ENCODE measurements at places on chromosomes 2 and 18.

DNA sequence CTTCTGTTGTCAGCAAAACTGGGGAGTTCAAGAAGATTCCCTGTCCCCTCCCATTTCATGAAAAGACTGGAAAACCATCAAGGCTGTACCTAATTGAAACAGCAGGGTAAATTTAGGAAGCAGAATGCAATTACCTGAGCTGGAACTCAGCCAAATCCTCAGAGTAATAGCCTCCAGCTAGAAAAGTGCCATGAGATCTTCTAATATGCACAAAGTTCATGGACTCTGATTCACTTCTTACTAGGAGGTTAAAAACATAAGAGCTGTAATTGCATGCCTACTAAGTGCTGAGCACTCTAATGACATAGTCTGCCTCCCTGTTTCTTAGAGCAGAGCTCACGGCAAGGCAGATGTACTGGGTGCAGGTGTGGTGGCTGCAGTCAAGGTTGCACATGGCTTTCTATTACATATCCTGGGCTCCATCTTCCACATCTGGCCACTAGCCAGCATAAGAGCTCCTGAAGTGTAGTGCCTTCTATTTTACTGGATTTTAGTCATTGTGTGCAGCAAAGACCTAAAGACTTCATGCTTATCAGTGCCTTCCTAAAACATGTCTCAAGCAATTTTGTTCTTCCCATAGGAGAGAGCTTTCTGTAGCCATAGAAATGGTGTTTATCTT is 341.7 kb downstream of the PTPRM start:
- DNase-seq: no peak

- no peak for DNase-seq
Measured at GRCh38 chr2:67883316-67884087, 179.3 kb downstream of the C1D start.

DNA sequence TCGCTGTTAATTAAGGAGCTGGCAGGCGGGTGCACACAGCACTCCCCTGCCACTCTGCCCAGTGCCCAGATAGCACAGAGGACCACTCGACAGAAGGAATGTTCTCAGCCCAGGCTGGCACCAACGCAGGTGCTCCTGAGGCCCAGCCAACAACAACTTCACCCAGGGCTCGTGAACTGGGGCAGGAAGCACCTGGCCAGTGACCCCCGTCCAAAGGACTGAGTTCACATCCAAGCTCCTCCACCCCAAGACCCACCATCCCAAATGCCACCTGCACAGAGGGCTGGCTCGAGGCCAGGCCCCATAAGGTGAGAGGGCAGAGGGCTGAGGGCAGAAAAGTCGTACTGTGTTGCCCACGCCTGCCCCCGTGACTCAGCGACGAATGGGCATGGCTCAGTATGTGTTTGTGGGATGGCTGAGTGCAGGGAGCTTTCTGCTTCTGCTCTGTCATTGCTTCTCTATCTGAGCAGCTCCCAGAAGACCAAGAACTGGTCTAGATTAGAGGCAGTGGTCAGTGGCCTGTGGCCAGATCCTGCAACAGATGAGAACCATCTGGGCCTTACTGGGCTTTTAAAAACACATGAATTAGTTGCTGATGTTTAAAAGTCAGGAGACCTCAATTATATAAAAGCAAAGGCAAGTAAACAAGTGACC is 68.4 kb downstream of the POLR1A start:
- DNase-seq: no peak

DNA sequence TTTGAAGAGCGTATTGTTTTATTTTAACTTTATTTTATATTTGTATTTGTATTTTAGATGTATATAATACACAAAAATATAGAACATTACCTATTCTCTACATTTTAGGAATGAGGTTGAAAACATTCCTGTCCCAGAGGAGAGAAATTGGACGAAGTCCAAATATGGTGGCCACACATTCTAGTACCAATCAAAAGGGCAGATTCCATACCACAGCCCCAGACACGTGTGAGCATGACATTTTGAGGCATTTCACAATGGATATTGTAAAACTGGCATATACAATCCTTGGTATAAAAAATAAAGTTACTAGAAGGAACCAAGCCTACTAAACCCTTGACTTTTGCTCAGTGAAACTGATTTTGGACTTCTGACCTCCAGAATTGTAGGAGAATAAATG is 50.6 kb downstream of the C2orf76 start:
- DNase-seq: no peak

GRCh38 chr2:166365803-166366420 is 9.8 kb downstream of the SCN9A start:
- DNase-seq: no peak

DNA sequence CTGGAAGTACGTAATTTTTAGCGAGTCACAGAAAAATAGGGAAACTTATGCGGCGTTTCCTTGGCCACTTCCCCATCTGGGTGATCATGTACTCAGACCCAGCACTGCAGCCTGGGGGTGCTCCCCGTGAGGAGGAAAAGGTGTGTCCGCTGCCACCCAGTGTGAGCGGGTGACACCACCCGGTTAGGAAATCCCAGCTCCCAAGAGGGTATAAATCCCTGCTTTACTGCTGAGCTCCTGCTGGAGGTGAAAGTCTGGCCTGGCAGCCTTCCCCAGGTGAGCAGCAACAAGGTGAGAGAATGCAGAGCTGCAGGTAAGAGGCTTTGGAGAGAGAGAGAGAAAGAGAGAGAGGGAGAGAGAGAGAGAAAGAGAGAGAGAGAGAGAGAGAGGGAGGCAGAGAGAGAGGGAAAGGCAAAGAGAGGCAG is at the start of gene IL1R2:
IL1R2 (plus strand) TSS at position 240 of the 425 bp plus-strand sequence. CDS start 16,616 bp downstream, outside the sequence.
- DNase-seq: no peak

GRCh38 chr2:197873293-197873701 is 68.9 kb downstream of the PLCL1 start:
- DNase-seq: no peak

- DNase-seq: no peak
Measured at GRCh38 chr2:61335187-61335586, 135.7 kb downstream of the USP34 start.

DNA sequence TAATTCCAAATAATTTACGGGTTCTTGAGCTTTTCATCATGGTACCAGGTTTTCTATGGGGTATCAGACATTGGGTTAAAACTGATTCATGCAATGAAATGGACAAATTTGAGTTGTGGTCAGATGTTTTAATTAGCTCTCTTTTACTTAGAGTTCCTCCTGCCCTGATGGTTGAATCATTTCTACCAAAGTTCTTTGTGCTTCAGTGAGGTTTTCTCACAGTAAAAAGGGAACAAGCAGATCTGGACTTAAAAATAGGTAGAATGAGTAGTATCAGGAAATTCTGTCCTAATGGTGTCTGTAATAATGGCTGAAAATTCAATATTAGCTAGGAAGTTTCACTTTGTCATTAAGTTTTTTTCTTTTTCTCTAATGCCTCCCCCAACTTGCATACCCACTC is 159.7 kb upstream of the LRRTM1 start:
- DNase-seq: no peak

DNA sequence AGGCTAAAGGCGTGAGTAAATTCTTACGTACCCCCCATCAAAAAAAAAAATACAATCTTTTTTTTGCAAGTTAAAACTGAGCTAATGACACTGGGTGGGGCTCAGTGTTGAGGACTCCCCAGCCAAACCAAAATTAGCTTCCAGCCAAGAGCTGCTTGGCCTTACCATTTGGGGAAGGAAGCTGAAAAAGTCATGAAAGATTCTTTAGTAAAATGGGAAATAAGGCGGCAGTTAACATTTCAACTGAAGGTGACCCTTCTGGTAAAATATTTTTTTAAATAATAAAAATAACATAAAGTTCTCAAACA is 16.4 kb downstream of the SMAD7 start:
- DNase-seq: no peak

- no peak for DNase-seq
Measured at GRCh38 chr2:2881499-2881898, 496.1 kb downstream of the EIPR1 start.

DNA sequence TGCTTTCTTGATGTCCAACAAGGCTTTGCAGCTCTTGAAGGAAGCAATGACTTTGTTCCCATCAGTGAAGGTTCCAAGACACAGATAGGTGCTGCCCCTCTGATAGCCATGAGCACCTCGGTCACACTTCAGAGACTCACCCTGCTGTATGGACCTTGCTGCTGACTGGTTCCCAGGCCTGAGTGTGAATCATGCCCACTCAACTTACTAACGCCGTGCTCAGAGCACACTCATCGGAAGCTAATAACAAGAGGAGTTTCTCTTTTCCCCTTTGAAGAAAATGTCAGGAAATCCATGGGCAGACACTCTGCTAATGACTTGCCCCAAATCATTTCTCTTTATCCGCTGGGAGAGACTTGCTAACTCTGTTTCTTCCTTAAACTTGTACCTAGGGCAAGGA is 83.8 kb upstream of the ARL4C start:
- no peak for DNase-seq

- DNase-seq: no peak
Measured at GRCh38 chr2:85011098-85011497, 40.1 kb downstream of the KCMF1 start.

DNA sequence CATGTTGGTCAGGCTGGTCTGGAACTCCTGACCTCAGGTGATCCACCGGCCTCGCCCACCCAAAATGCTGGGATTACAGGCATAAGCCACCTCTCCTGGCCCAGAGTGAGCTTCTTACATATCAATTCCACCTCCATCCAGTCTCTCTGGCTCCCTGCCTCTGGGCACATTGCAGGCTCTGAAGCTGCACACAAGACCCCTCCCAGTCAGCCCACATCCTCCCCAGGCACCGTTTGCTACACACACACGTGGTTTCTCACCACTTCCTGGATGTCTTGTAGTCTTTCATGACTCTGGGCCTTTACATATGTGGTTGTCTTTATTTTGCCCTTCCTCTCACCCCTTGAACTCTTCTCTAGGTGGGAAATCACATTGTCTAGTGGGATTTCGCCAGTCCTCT is 64.0 kb upstream of the CABLES1 start:
- DNase-seq: peak; percentile 55

GRCh38 chr18:67433971-67434370 is 82.5 kb downstream of the DSEL start:
- no peak for DNase-seq

- no peak for DNase-seq
Measured at GRCh38 chr2:226707499-226707898, 92.1 kb downstream of the IRS1 start.

DNA sequence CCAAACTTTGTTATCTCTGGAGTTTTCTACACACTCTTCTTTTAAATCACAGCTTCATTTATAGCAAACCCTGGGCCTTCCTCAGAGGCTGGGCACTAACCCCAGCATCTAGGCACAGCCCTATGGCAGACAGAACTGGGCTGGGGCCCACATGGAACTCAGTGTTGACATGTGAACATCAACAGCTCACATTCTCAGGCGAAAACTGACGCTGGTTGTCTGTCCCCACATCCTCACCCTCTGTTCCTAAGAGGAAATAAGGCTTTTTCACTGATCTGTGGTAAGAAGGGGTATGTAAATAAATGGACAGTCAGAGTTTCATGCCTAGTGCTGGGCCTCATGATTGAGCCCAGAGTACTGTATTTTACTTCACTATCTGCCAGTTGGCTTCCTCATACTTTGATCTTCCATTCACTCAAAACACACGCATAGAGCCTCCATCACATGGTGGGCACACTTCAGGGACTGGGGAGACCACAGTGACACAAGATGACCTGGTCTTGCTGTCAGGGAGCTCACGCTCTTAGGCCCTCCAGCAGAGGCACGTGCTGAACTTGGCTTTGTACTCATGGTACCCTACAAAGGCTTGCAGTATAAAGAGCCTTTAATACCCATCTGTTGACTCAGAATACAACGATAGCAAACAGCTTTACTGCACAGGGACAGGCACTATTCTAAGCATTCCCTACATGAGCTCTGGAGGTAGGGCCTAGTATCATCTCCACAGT is 43.0 kb downstream of the EFEMP1 start:
- no peak for DNase-seq

GRCh38 chr2:11359865-11360264 is 15.4 kb upstream of the ROCK2 start:
- no peak for DNase-seq

DNA sequence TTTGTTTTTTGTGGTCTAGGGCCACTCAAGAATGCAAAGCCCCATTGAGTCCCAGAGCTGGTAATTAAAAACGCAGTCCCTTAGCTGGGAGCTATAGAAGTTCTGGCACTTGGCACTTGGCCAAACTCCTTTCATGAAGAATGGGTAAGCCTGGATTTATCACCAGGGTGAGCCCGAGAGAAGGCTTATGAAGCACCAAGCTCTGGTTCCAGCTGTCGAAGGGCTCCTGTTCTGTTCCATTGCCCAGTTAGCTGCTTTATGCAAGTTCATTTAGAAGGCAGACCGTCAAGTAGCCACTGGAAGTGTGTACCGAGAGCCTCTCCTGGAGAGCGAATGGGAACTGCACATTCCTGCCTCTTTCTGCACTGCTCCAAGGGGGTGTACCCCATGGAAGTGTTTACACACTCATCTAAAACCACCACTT is 14.2 kb downstream of the ECEL1 start:
- DNase-seq: no peak

DNA sequence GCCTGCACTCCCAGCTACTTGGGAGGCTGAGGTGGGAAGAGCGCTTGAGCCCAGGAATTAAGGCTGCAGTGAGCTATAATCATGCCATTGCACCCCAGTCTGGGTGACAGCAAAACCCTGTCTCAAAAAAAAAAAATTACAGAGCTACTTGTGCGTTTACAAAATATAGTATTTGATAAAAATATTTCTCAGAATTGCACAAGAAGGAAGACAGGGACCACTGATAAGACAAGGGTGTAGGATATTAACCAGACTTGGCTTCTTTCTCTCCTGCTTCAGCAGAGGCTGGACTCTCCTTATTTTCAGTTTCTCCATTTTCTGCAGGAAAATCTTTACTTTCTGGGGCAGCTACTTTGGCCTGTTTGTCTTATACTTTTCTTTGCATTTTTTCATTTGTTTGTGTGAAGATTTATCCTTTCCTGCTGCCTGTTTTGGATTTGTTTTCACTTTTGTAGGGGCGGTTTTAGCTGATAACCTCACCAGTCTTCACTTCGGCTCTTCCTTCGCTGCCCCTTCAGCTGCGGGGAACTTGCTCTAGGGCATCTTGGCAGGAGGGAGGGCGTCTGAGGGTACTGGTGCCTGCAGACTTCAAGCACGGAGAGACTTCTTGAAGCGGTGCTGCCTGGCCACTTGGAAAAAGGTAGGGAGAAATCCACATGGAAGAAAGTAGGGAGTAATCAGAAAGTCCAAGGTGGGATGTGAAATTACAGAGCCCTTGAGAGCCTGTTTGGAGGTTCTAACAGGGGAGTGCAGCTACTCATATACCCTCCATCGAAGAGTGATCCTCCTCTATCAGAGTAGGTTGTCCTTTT is 14.9 kb upstream of the ZDBF2 start:
- no peak for DNase-seq

Data from stimulated activated CD8-positive, alpha-beta memory T cell treated with anti-CD3 and anti-CD28 coated beads, Interleukin-4, amount 100 ng/mL, for 4 hours (primary cell).